Left colon (tissue), 2 donors: ENCODE measurements at places on chromosomes 3 and 15. TPM values are rescaled to one million over a fixed set of nuclear protein-coding genes. Genes with fewer than 3 reads are reported as not detected.
A peak's percentile ranks its signal among the peaks of the same experiment; 100 is the strongest.

- DNase-seq, result peak; percentile 86
These were observed 10.3 kb downstream of the LPP start for GRCh38 chr3:188164248-188164687.

DNA sequence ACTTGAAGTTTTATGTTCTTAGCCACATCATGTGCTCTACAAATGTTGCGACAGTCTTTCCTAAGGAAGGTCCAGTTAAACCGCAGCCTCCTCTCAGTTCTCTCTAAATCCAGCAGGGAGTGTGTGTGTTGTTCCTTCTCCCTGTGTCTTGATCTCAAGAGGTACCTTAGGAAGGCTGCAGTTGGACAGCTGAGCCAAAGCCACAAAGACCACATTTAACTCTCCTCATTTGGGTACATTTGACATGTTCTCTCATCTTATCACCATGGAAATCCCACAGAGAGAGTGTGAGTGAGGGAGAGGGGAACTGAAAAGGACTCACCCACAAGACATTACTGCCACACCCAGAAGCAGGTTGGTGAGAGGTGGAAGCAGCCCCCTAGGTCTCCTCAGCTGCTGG is 79.5 kb downstream of the CD200R1L start:
- no peak for DNase-seq

- DNase-seq, result no peak
These were observed 234.0 kb downstream of the PLCL2 start for GRCh38 chr3:17118771-17119170.

DNA sequence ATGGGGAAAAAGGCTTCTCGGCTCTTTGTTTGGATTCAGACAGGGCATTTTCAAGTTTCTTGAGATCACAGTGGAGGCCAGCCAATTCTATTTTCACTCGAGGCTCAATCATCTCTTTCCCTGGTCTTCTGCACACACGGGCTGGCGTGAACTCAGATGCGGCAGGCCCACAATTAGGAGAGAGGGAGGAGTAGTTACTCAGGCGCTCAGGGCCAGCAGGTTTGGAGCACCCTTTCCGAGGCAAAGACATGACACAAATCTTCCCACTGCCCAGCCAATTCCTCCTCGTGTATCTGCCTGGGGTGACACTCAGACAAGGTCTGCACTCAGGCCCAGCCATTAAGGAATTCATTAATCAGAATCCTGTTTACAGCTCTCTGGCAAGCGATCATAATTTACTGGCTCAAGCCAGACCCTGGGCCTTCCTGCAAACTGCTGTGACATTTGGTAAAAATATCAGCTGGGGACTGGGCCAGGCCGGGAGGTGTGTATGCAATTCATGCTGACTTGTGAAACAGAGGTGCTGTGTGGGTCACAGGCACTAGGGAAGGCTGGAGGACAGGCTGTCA is 68.1 kb upstream of the TLE3 start:
- no peak for DNase-seq

- DNase-seq, result peak; percentile 69
These were observed 6.2 kb upstream of the TLR9 start for GRCh38 chr3:52231502-52232278.

- DNase-seq, result no peak
These were observed 44.6 kb downstream of the EEFSEC start for GRCh38 chr3:128197855-128198254.

- no peak for DNase-seq
These were observed 192.7 kb downstream of the ITPR1 start for GRCh38 chr3:4685673-4686345.

- no peak for DNase-seq
These were observed 10.7 kb upstream of the SLC15A2 start for GRCh38 chr3:121883507-121883906.

- DNase-seq, result no peak
These were observed at the start of gene ST8SIA2 for GRCh38 chr15:92393071-92393979. TSS of gene ST8SIA2 (plus strand) at chr15:92393881. CDS start at chr15:92394065, 184 bp downstream.

DNA sequence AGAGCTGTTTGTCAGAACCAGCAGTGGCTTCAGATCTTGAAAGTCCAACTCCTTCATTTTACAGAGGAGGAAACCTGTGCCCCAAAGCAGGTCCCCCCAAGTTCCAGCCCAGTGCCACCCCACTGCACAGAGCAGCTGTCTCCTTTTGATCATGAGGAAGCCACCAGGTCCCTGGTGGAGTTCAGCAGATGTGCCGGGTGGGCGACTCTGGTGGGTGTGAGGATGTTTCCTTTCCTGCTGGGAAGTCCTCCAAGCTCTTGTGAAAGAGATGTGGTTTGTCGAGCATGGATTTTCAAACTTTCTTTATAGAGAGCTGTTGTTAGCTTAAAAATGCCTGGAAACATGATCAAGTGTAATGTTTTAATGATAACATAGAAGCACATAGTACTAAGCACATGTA is 52.0 kb downstream of the SMAD3 start:
- DNase-seq, result no peak

DNA sequence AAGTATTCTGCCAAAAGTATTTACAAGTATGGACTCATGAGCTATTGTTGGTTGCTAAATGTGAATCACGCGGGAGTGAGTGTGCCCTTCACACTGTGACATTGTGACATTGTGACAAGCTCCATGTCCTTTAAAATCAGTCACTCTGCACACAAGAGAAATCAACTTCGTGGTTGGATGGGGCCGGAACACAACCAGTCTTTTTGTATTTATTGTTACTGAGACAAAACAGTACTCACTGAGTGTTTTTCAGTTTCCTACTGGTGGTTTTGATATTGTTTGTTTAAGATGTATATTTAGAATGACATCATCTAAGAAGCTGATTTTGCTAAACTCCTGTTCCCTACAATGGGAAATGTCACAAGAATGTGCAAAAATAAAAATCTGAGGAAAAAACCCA is 30.3 kb downstream of the SYNM start:
- no peak for DNase-seq

DNA sequence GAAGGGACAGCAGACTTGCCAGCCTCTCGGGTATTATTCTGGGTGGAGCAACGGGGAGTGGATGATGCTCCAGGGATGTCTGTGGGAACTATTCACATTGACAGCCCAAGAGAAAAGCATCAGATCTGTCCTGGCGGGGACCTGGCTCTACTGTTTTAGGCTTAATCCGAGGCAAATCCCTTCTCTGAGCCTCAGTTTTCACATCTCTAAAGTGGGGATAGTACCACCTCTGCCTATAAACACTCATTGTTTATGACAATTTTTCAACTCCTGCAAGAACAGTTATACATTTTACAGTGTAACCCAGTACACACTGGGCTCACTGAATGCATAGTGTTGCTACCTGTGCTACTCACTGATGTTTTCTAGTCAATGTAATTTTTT is 9.3 kb downstream of the PDIA5 start:
- no peak for DNase-seq

GRCh38 chr3:34111361-34111760 is 312.9 kb downstream of the PDCD6IP start:
- DNase-seq, result no peak

DNA sequence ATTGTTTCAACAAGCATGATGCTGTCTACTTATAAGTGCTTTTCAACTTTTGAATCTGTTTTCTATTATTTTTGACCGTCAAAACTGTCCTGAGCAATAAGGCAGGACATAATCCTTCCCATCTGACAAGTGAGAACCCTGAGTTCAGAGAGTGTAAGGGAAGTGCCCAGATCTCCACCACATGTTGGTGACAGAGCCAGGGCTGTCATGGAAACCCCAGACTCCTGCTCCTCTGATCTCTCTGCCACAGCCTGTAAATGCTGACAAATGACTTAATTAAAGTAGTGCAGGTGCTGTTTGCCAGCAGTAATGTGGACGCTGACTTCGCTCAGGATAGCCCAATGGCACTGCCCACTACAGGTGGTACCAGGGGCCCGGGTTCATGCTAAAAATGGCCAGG is 40.3 kb downstream of the SPSB4 start:
- DNase-seq, result no peak

- DNase-seq, result peak; percentile 49
These were observed 30.2 kb upstream of the FURIN start for GRCh38 chr15:90838139-90838538.

GRCh38 chr3:194019398-194020165 is 116.4 kb upstream of the HES1 start:
- no peak for DNase-seq

DNA sequence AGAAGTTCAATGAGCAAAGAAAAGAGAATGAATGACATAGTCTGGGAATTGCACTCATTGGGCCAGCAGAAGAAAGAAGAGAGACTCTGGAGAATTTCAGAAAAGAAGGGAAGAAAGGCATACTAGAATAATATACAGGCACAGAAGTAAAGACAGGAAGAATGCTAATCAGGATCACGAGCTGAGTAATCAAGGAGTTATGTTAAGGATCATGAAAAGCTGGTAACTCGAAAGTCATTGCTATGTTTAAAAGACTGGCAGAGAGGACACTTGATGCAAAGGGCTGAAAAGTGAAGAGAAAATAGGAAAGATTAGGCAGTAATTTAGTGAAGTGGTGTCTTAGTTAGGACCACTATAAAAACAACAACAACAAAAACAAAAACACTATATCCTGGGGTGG is 284.1 kb downstream of the ZBBX start:
- no peak for DNase-seq

DNA sequence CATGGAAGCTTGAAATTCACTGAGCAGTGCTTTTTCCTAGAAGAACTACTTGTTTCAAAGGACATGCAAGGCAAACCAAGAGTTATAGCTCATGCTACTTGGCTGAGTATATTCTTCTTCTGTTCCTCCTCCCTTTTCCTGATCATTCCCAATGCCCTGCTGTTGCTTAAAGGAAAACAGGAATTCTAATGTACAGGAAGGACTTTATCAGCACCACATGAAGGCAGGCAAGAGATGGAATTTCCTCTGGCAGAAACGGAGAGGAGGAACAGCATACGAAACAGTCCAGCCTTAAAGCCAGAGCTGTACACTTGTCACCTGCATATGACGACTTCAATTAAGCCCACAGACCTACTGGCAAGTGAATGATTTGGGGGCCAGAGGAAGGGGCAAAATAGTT is 15.7 kb downstream of the MEIS2 start:
- DNase-seq, result no peak

DNA sequence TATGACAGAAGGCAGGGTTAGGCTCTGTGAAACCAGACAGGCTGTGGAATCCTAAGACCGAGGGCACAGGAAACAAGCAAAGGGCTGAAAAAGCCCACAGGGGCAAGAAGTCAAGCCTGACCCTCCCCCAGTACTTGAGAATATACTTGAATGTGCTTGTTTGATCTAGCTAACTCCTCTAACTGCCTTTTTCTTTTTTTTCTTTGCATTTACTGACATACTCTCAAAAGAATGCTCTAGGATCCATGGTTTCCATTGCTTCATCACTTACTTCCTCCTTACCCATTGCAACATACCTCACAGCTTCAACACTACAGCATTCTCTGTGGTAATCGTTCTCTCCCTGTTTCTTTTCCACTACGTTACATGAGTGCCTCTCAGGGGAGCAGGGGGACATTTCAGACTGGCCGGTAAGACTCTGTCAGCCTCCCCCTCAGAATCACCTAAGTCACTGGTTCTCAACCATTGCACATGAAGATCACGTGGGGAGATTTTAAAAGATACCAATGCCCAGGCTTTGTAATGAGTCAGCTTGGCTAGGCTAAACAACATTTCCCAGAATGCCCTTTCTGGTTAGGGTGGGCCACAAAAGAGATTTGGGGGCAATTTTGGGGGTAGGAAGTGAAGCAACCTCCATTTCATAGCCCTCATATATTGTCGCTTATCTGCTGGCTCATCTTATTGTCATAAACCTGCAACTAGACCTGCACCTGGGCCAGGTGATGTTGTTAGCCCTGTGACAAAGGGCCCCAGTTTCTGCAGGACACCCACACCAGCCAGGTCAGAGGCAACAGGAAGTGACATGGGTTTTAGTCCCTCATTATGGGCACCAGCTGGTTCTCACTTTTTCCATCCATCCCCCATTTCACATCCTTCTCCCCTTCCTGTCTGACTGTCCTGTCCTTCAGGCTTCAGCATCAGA is 24.6 kb upstream of the RSL24D1 start:
- DNase-seq, result no peak

GRCh38 chr3:109210501-109210900 is 74.0 kb downstream of the C3orf85 start:
- DNase-seq, result no peak

- DNase-seq, result no peak
These were observed 190.2 kb downstream of the SLC9A9 start for GRCh38 chr3:143658116-143658515.

- DNase-seq, result no peak
These were observed 191.0 kb downstream of the NLGN1 start for GRCh38 chr3:173588556-173588955.

GRCh38 chr3:8784676-8785435 is 15.4 kb upstream of the OXTR start:
- no peak for DNase-seq

DNA sequence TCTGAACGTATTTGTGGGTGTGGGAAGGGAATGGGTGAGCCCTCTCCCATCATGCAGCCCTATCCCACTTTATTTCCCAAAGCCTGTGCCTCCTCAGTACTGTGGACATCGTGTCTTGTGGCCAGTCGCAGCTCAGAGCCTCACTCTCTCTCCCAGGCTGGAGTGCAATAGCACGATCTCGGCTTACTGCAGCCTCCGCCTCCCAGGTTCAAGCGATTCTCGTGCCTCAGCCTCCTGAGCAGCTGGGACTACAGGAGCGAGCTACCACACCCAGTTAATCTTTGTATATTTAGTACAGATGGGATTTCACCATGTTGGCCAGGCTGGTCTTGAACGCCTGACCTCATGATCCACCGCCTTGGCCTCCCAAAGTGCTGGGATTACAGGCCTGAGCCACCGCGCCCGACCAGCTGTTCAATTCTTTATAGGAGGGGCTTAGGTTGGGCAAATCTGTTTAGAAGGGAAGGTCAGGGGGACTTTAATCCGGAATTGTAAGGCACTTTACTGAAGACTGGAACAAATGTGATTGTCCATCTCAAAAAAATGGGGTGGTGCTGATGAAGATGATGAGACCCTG is 42.7 kb upstream of the BDH1 start:
- DNase-seq, result no peak

GRCh38 chr3:20380295-20380694 is 194.3 kb upstream of the SGO1 start:
- DNase-seq, result no peak

- DNase-seq, result no peak
These were observed 31.4 kb downstream of the TUBGCP4 start for GRCh38 chr15:43402255-43402654.

DNA sequence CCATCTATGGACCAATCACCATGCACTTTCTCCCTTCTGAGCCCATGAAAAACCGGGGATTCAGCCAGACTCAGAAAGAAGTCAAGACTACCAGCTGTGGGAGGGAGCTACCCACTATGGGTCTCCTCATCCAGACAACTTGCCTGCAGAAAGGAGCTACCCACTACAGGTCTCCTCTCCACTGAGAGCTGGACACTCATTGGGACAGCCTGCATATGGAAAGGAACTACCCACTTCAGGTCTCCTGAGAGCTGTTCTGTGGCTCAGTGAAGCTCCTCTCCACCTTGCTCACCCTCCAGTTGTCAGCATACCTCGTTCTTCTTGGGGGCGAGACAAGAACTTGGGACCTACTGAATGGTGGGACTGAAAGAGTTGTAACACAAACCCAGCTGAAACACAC is 22.3 kb upstream of the ZBED2 start:
- no peak for DNase-seq

Gene ILDR1
- total RNA-seq, result 27.7 TPM

Gene EPHA3
- 1.8 TPM for total RNA-seq

Gene TCTA
- total RNA-seq, result 41.7 TPM

Gene BTLA
- total RNA-seq, result 0.27 TPM

Gene MESD
- total RNA-seq, result 21.2 TPM

Gene KLHL40
- total RNA-seq, result not detected

Gene IL17RD
- 2.7 TPM for total RNA-seq

Gene NT5DC2
- total RNA-seq, result 14.1 TPM

Gene FEZF2
- total RNA-seq, result not detected

Gene LMAN1L
- total RNA-seq, result not detected

Gene UROC1
- total RNA-seq, result not detected

Gene GRIP2
- 0.49 TPM for total RNA-seq
